ENCODE measurements at places on chromosomes 2 and 18.

DNA sequence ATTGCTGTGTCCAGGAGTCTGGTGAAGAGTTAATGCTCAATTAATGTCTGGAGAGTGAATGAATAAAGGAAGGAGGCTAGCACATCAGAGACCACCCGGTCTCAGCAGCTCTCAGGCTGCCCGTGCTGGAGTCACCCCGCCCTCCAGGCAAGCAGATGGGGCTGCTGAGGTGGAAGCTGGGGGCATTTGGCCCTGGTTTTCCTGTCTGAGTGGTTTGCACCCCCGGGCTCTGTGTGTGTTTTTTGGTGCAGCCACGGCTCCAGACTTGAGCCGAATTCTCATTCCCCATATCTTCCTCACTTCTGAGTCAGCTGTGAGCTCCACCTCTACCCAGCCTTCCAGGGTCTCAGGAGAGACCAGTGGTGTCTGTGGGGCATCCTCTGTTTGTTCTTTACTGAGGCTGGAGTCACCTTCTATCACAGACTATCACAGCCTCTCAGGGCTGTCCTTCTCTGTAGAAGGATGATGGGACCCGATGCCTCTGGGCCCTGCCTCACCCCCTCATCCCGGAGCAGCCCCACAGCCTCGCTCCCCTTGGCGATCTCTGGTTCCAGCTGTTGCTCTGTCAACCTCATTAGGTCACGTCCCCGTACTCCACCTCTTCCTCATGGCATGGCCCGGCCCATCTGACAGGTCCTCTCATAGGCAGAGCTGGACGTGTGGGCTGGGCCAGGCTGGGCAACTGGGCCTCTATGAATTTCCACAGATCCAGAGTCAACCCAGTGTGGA lies 60.8 kb downstream of the HS1BP3 start:
- peak; percentile 85 for DNase-seq

- DNase-seq, result no peak
Measured at GRCh38 chr2:142892715-142893114, 15.3 kb downstream of the KYNU start.

DNA sequence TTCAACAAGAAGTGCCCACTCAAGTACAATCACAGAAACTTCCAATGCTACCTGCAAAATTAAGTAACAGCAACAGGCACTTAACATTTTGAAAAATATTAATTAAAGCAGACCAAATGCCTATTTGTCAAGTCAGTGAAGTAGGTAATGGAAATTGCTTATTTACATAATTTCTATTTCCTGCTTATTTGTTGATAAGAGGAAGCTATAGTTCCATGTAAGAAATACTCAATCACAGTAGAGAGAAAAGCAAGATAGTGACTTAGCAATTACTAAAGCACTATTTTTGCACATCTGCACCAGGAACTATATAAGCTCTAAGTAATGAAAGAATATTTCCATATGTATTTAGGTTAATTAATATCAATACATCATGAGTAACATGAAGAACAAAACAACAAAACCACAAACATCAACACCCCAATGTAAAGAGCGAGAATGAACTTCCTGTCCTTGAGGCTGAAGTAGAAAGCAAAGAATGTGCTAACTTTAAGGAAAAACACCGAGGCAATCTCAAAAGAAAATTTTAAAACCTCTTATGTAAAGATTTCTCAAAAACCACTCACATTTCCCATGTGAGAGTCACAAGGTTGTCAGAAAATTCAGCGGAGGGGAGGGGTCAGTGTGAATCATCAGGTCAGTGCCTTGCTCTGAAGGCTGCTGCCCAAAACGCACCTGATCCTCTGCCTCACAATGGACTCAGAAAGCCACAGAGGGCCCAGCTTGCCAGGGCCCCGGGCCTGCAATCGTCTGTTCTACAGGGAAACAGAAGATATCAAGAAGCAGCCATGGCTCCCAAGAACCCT lies 12.5 kb downstream of the NPC1 start:
- no peak for DNase-seq

GRCh38 chr2:105822186-105822585 lies 77.5 kb downstream of the NCK2 start:
- DNase-seq, result no peak

DNA sequence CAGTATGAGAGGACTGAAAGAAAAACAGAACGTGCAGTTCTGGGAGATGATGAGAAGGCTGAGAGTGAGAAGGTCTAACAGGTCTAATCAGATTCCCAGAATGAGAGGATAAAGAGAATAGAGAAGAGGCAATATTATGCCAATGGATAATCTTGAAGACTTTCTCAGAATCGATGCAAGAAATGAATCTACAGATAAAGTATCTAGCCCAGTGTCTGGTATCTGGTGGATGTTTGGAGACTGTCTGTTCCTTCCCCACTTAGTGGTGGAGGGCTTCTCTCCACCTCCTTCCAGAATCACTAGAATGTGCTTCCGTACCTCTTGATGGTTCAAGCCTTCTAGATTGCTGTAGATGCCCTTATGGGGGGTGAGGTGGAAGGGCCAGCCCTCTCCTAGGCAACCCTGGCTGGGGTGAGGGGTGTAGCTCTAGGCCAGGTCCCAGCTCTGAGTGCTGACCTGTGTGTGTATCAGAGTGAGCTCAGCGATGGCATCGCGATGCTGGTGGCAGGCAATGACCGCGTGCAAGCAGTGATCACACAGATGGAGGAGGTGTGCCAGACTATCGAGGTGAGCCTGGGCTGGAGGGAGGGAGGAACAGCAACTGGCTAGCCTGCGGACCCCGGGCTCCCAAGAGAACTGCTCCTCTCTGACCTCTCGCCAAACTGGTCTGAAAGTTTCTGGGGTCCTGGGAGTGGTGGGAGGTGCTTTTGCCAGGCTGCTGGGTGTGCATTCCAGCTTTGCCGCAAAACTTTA lies 3.6 kb downstream of the UCN start:
- no peak for DNase-seq

DNA sequence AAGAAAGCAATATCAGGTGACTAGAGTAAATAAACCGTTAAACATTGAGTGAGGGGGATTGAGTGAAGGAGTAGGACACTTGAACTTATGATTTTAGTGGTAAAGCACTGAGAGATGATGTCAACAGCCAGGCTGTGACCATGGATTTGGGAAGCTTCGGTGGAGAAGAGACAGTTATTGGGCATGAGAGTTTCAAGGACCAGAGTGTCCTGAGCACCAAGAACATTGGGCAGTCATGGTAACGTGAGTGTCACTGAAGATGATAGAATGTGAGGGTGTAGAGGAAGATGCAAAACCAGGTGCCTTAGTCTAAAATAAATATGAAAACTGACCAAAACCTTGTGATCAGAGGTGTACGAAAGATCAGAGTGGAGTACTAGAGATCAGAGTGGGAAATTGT lies 248.1 kb downstream of the ASXL3 start:
- no peak for DNase-seq

GRCh38 chr2:178836807-178837206 lies 29.6 kb upstream of the TTN start:
- DNase-seq, result no peak

GRCh38 chr2:219116776-219117646 lies 43.6 kb downstream of the NHEJ1 start:
- DNase-seq, result no peak

GRCh38 chr2:144553379-144553778 lies 33.5 kb upstream of the ZEB2 start:
- no peak for DNase-seq

GRCh38 chr18:75216212-75216910 lies 5.8 kb downstream of the TSHZ1 start:
- DNase-seq, result no peak

- no peak for DNase-seq
Measured at GRCh38 chr2:10794876-10795275, 17.7 kb downstream of the PDIA6 start.

DNA sequence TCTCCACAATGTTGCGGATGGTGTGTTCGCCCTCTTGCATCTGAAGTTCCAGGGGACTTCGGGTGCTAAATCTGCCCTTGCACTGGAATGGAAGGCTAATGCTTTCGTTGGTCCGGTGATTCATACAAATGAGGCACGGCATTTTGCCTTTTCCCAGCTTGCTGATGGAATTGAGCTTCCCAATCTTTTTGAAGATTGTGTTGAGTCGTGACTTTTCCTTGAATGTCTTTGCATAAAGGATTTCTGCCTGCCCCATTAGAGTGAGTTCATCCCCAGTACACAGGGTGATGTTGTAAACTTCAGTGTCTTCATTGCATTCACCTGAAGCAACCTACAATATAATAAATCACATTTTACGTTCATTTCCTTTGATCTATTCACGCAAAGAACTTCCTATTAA lies 98.0 kb downstream of the MEP1B start:
- no peak for DNase-seq

GRCh38 chr18:45353530-45353929 lies 261.7 kb upstream of the SLC14A2 start:
- DNase-seq, result no peak

- DNase-seq, result no peak
Measured at GRCh38 chr2:207110715-207111114, 55.0 kb downstream of the KLF7 start.

- no peak for DNase-seq
Measured at GRCh38 chr18:58992301-58993231, 127.9 kb downstream of the ZNF532 start.

- DNase-seq, result no peak
Measured at GRCh38 chr2:152028182-152028862, 70.5 kb downstream of the CACNB4 start.

- no peak for DNase-seq
Measured at GRCh38 chr2:223247136-223247535, 195.1 kb downstream of the KCNE4 start.

DNA sequence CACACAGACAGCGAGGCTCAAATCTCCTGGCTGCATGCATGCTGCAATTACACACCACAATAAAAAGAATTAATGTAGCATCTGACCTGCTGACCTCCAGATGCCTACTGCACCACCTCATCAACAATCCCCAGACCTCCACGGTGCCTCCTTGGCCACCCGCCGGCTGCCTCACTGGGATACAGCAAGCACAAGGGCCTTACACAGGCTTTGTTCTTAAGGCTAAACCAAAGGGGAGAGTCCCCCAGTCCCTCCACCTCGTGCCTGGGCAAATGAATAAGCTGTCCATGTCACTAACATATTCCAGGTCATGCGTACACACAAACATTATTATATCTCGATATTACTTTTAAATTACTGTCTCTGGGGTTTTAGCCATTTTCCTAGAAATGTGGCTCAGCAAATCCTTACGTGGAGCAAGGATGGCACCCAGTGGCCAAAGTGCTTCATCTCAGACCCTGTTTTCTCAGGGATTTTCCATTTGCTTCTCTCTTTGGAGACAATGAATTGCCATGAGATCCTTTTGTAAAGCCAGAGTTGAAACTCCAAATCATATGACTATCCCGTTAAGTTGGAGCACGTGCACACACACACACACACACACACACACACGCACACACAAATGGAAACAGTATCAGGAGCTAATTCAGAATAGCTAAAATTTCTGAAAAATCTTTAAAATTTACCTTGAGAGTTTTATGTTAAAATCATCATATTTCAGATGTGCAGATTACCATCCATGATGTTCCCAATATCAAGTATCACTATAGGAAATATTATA lies 313.8 kb downstream of the PDE11A start:
- DNase-seq, result no peak

- no peak for DNase-seq
Measured at GRCh38 chr2:156057647-156058046, 274.9 kb downstream of the NR4A2 start.

DNA sequence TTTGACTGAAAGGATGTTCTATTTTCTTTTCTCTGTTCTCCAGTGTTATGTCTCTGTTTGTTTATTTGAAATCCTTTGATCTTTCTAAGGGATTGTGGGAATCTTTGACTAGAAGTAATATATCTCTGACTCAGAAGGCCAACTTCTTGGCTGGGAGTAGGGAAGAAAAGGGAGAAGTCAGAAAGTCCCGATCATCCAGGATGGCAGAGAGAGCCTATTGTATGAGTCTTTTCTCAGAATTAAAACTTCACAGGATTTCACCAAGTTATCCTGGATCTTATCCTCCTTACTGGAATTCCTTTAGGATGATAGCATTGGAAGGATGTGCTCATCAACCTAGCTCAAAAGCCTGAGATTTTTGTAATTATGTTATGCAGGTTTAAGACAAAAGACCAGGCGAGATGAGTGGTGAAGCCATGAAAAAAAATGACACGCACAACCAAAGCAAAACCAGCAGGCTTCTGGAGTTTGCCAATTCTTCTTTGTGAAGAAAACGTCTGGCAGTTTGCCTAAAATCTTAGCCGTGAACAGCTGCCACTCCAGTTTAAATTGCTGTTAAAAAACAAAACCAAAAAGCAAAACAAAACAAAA lies 383.6 kb upstream of the SMIM21 start:
- no peak for DNase-seq

GRCh38 chr18:26005950-26006349 lies 84.5 kb downstream of the SS18 start:
- no peak for DNase-seq

DNA sequence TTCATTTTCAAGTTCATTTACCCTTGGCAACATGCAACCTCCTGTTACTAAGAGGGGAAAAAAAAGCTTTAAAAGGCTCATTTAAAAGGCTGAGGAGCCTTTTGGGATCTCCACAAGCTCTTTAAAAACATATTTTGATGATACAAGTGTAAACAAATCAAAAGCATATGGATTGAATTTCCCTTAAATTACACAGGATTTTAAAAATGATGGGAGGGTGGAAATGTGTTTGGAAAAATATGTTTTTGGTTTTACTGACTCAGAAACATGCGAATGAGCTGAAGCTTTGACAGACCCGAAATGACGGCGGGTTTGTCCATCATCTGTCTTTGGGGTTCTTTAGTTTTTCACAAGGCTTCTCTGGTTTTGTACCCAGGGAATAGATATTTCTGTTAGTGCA lies 180.6 kb upstream of the CCDC68 start:
- no peak for DNase-seq

GRCh38 chr2:119408221-119408619 lies 23.4 kb upstream of the TMEM37 start:
- peak; percentile 43 for DNase-seq

DNA sequence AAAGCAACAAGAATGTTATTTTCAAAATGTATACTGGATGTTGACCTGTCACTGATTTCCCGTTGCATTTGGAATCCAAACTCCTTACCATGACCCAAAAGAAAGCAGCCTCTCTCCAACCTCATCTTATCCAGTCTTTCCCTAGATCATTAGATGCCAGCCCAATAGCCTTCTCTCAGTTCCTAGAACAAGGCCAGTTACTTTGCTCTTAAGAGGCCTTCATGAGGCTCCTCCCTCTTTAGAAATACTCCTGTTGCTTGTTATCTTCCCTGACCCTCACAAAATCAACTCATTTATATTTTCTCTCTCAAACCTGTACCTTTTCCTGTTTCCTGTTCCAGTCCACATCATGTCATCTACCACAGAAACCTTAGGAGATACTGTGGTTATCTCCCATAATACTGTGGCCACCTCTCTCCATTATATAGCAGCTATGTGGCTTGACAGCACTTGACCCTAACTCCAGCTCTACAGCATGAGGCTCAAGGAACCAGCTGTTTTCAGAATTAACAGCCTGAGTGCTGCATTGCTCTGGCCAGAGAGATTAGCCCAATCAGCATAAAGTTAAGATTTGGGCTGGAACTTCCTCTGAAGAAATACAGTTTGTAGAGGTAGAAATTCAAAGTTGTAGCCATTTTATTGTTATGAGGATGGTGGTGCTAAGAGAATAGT lies 22.8 kb downstream of the SRBD1 start:
- DNase-seq, result no peak

- DNase-seq, result peak; percentile 80
Measured at GRCh38 chr2:241018051-241018891, 19.9 kb downstream of the SNED1 start.
